ENCODE measurements at places on chromosomes 4 and X. TPM values are rescaled to one million over a fixed set of nuclear protein-coding genes. Genes with fewer than 3 reads are reported as not detected.

Gene TRAM1L1
- not detected for total RNA-seq

GRCh38 chr4:26127851-26128337, 192.9 kb upstream of the RBPJ start:
- no peak for DNase-seq

GRCh38 chr4:176874721-176875445, 82.2 kb upstream of the VEGFC start:
- no peak for DNase-seq

Gene SPIN4
- total RNA-seq = 9.0 TPM

Gene USP51
- total RNA-seq = not detected

DNA sequence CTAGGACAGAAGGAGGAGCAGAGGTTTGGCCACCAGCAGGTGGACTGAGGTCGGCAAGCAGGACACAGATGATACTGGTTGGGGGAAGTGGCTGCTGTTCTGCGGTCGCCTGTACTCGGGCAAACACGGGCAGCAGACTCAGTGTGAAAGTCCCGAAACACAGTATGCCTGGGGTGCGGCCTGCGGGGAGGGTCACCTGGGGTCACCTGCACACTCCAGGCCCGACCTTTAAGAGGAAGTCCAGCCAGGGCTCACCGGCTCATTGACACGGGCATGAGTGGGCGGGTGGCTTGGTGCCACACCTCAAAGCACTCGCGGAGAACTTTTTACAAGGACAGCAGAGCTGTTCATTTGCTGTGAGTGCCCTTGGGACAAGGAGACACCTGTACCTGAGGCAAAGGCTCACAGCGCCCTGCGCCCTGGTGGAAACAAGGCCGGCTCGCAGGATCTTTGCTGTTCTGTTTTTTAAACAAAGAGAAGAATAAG, 71.5 kb upstream of the MXD4 start:
- DNase-seq = no peak

Gene RHOXF2B
- total RNA-seq = not detected

All from HCT116 (cell line).